ENCODE measurements at places on chromosomes 3 and 15.

- DNase-seq, result no peak
These were observed 2.6 kb downstream of the CACNA1D start for GRCh38 chr3:53496984-53497383.

DNA sequence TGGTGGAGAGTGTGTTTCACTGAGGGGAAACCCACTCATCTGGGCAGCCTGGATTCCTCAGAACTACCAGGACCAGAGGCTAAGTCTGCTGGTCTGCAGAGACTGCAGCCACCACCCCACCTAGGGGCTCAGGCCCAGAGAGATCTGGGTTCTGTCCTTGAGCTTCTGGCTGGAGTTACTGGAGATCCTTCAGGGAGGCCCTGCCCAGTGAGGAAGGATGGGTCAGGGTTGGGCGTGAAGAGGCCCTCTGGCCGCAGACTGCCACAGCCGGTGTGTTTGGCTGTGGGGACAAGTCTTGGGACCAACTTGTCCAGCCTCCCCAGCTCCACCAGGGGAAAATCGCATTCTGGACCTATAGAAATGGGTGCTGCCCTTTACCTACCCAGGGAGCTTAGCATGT is 235.3 kb upstream of the CBLB start:
- DNase-seq, result no peak

DNA sequence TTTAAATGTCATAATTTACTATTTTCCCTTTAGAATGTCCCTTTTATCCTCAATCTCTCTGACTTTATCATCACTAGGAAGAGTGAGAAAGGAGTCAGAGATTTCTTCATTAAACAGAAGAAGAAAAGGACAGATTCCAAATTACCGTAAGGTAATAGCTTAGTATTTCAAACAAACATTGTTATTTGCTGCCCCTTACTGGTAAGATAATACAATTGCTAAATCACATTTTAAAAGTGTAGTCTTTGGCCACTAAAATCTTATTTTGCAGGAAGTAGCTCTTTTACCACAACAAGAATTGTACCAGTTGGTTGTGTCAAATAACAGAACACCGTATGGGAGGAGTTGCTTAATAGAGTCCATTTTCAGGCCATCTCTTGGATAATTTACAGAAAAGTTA is 53.7 kb downstream of the CGGBP1 start:
- DNase-seq, result no peak

GRCh38 chr3:158845765-158846350 is 44.0 kb downstream of the MFSD1 start:
- DNase-seq, result peak; percentile 31

DNA sequence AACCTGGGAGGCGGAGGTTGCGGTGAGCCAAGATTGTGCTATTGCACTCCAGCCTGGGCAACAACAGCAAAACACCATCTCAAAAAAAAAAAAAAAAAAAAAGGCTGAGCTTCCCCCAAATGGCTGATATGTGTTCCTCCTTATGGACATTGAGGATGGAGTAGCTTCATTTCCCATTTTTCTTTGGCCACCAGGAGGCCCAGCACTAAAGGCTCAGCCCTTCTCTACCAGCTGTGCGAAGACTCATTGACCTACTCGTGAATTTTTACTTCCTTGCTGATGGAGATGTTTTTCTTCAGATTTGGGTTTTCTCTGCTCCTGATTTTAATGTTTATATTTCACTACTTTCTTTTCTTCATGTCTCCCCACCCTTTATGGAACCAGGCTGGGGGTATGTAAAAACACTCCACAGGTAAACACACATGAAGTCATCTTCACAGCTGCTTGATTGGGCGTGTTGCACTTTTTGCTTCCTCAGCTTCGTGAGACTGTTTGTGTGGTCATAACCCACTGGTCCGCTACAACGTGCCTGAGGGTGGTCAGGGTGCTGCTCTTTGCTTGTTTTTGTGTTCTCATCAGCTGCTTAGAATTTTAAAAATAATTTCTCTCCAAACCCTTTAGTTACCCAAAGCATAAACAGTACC is 13.5 kb downstream of the SEMA4B start:
- DNase-seq, result no peak

DNA sequence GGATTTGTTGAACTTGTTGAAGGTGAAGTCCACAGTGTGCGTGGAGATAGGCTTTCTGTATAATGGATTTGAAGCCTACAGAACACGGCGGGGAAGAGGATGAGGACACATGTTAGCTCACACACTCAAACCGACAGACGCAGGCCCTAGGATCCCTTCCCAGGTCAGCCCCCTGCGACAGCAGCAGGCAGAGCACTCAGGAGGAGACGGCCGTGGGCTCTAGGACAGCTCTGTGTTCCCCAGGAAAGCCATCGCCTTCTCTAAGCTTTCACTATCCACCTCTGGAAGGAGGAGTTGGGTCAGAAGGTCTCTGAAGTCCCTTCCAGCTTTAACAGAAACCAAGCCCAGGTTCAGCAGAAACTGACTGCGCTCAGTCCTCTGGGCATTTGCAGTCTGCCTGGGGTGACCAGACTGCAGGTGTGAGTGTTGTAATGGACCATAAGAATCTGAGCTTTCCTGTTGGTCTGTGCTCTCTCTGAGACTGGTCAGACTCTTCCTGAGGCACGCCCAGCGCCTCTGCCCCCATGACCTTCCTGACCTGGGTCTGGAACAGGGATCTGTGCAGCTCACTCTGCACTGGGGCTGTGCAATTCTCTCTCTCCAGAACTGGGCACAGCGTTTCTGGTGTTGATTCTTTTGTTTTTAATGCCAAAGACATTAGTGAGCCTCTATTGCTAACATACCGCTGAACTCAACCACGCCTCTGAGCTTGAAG is 33.5 kb downstream of the UMPS start:
- DNase-seq, result no peak

- DNase-seq, result no peak
These were observed 156.8 kb downstream of the FOXB1 start for GRCh38 chr15:60160909-60161308.

GRCh38 chr3:37967260-37967881 is 23.2 kb upstream of the VILL start:
- DNase-seq, result peak; percentile 77

DNA sequence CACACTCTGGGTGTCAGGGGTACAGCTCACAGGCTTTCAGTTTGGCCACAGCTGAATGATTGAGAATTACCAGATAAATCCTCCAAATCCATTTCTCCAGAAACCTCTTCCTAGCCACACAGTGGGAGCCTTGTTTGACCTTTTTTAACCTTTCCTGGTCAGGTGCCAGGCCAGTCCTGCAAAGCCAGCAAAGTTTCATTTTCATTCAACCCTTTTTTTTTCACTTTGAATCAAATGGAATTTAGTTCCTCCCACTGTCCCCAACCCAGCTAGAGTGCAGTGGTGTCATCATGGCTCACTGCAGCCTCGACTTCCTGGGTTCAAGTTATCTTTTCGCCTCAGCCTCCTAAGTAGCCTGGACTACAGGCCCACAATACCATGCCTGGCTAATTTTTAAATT is 67.8 kb downstream of the NSUN3 start:
- DNase-seq, result no peak

GRCh38 chr3:147930232-147930807 is 521.2 kb downstream of the ZIC1 start:
- DNase-seq, result no peak
